Hippocampal formation (tissue), 2 donors: ENCODE measurements at places on chromosomes 3 and 15.

DNA sequence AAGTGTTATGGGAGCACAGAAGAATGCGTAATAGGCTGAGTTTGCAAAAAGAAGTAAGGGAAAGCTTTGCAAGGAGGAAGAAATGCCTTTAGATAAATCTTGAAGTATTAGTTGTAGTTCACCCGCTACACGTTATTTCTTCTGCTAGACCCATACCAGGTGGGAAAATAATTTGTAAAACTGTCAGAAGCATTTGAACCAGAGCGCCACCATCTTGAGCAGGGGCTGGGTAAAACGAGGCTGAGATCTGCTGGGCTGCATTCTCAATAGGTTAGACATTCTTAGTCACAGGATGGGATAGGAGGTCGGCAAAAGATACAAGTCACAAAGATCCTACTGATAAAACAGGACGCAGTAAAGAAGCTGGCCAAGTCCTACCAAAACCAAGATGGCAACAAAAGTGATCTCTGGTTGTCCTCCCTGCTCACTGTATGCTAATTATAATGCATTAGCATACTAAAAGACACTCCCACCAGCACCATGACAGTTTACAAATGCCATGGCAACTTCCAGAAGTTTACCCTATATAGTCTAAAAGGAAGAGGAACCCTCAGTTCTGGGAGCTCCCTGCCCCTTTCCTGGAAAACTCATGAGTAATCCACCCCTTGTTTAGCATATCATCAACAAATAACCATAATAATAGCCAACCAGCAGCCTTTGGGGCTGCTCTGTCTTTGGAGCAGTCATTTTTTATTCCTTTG is 50.0 kb upstream of the ZNF280D start:
- no peak for DNase-seq

- no peak for DNase-seq
These were observed 63.0 kb downstream of the KCNAB1 start for GRCh38 chr3:156183396-156183795.

- no peak for DNase-seq
These were observed 179.4 kb downstream of the OPA1 start for GRCh38 chr3:193772422-193772763.

DNA sequence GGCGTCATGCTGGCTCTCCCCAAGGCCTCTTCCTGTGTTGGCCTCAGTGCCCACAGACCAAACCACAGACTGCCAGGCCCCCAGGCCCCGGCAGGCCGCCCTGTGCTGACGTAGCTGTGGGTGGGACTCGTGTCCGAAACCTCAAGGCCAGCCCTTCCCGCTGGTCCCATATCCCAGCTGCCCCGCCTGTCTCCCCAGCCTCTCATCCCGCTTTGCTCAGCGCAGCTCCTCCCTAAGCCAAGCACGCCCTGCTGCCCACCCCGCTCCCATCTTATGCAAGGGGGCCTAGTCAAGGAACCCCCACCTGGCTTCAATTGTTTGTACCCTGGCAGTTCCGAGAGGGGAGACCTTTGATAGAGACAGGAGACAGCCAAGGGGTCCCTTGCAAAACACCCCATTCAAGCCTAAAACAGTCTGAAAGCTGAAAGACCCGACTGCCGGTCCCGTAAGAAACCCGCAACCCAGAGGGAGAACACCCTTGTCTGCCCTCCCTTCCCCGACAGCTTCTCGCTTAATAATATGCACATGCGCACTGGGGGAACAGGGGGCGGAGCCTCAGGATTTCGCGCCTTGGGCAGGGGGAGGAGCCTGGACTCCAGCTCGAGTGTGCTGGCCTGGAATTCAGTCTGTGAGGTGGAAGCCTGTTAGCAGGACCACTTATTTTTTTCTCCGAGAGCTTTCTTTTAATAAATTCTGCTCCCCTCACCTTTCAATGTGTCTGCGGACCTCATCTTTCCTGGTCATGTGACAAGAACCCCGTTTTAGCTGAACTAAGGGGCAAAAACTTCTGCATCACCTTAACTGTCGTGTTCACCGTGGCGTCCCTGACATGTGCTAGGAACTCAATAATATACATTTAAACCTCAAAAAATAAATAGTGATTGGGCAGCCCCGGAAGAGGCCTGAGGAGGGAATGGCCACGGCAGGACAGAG is 17.2 kb downstream of the TNFAIP8L3 start:
- no peak for DNase-seq

- DNase-seq = no peak
These were observed 79.5 kb upstream of the ZNF385D start for GRCh38 chr3:21830541-21830940.

DNA sequence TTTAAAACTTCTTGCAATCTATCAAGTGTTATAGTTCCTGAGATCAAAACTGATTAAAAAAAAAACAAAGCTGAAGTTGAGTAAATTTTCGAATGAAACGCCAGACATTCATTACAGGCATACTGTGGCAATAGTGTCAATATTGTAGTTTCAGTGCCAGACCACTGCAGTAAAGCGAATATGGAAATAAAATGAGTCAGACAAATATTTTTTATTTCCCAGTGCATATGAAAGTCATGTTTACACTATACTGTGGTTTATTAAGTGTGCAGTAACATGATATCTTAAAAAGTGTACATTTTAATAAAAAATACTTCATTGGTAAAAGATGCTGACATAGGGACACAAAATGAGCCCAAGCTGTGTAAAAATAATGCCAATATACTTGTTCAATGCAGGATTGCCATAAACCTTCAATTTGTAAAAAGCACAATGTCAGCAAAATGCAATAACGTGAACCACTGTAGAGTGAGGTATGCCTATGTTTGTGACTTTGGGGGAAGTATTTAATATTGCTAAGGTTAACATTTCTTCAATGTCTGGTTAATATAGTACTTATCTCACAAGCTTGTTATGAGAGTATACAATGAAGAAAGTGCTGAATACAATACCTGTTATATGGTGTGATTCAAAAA is 1473.9 kb upstream of the GBE1 start:
- no peak for DNase-seq

GRCh38 chr3:24764236-24764915 is 269.7 kb upstream of the THRB start:
- DNase-seq = no peak

- DNase-seq = no peak
These were observed 669.5 kb downstream of the SQOR start for GRCh38 chr15:46304321-46304720.

DNA sequence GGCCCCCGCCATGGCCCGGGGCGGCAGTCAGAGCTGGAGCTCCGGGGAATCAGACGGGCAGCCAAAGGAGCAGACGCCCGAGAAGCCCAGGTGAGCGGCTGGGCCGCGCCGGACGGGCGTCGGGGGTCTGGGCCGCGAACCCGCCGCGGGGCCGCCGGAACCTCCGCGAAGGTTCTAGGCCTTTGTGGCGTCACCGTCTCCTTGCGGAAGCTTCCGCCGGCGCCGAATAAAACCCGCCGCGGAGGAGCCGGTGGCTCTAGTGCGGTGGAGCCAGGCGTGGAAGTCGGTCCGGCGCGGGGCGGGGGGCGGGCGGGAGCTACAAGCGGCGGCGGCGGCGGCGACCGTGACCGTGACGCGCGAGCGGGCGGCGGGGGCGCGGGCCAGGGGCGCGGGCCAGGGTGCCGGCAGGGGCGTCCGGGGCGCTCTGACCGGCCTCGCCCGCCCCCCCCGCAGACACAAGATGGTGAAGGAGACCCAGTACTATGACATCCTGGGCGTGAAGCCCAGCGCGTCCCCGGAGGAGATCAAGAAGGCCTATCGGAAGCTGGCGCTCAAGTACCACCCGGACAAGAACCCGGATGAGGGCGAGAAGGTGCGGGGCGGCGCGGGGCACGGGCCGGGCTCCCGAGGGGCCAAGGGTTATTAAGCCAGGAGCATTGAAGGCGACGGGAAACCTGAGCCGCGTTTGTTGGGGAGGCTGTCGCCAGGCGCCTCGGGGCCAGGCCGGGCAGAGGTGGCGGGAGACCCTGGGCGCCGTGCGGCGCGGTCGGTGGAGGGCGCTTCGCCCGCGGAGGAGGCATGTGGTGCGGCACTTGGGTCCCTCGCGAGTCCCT is at the start of gene DNAJA4:
Gene DNAJA4 (plus strand): TSS at position 259 of the 833 bp plus-strand sequence. CDS start 202 bp downstream, at position 461.
- peak; percentile 11 for DNase-seq

GRCh38 chr3:149368201-149368673 is 9.2 kb downstream of the TM4SF1 start:
- DNase-seq = no peak

DNA sequence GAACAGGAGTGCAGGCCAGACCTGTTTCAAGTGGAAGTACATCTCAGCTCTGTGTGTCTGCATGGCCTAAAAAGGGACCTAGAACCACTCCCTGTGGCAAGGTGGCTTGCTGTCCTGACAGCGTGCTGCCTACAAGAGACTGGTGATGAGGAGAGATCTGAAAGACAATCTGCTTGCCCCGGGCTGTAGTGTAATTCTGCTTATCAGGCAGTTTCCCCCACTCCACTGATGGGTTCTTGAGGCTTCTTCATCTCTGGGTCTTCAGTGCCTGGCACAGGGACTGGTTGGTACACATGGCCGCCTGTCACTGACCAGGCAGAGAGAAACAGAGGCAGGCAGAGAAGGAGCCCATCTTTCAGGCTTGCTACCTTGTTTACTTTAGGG is 57.6 kb downstream of the HEG1 start:
- DNase-seq = peak; percentile 11

DNA sequence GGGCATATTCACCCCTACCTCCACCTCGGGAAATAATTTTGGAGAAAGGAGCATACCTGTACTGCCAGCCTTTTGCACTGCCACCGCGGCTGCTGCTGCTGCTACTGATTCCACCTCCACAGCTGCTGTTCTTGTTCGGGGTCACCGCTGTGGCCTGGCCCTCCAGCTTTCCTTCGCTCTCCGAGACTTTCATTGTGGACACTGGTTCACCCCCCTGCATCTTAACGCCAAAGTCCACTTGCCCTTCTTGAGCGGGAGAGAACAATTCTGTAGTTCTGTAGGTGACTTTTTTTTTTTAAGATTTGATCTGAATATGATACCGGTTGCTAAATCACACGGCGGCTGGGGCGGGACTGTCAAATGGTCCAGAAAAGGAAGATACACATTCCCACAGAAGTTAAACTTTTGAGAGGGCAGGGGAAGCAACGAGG is 701 bp downstream of the OSBPL11 start:
- no peak for DNase-seq

- peak; percentile 58 for DNase-seq
These were observed 3.3 kb downstream of the LYSMD4 start for GRCh38 chr15:99729920-99730319.

- DNase-seq = no peak
These were observed 242.9 kb upstream of the BHLHE40 start for GRCh38 chr3:4736284-4736861.

- no peak for DNase-seq
These were observed 41.8 kb upstream of the SETMAR start for GRCh38 chr3:4261406-4261805.

GRCh38 chr3:158991146-158991705 is 189.4 kb downstream of the MFSD1 start:
- no peak for DNase-seq
